Stimulated activated CD8-positive, alpha-beta memory T cell treated with anti-CD3 and anti-CD28 coated beads, Interleukin-12 subunit alpha, Interleukin-12 subunit beta, amount 100 ng/mL, for 4 hours (primary cell): ENCODE measurements at places on chromosomes 1 and 21.

GRCh38 chr1:115144176-115144575 lies 54.9 kb upstream of the TSPAN2 start:
- DNase-seq, result no peak

GRCh38 chr1:8002921-8003320 lies 23.2 kb downstream of the ERRFI1 start:
- no peak for DNase-seq

GRCh38 chr1:166432655-166433054 lies 265.9 kb upstream of the FAM78B start:
- DNase-seq, result no peak

DNA sequence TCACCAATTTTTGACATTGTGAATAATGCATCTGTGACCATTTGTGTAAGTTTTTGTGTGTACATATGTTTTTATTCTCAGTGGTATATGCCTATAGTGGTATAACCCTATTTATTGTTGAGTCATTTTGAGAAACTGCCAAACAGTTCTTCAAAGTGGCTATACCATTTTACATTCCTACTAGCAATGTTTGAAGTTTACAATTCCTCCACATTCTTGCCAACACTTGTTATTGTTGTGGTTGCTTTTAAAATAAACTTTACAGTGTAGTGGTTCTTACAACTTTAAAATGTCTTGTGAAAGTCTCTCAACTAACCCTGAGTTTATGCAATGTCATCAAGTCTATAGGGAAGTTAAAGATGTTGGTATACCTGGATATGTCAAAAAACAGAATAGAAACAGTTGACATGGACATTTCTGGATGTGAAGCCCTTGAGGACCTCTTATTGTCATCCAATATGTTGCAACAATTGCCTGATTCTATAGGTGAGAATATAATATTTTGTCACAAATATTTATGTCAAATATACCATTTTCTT lies 219.4 kb downstream of the LRRC40 start:
- DNase-seq, result no peak

DNA sequence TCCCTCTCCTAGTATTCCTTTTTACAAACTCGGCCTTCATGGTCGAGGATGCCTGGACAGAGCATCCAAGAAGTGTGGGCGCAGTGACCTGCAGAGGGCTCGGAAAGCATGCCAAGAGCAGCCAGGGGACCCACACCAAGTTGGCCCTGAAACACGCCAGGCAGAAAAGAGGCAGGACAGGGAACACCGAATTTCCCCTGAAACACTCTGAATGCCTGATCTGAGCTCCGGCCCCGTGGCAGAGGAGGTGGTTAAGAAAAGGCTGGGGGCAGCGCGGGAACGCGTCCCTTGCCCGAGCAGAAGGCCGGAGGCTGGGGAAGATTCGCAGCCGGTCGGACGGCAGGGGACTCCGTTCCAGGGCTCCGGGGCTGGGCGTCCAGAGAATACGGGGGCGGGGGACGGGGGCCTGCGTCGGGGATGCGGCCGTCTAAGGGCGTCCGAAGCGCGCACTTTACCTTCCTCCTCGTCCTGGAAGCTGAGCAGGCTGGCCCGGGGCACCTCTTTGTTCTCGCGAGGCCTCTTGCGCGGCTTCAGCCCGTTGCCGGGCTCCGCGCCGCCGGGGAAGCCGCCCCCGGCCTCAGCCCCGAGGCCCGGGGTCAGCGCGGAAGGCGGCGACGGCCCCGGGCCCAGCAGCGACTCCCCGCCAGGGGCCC lies 558 bp downstream of the PAXBP1 start:
- DNase-seq, result no peak

GRCh38 chr21:31829736-31830472 lies 42.9 kb upstream of the HUNK start:
- DNase-seq, result no peak

DNA sequence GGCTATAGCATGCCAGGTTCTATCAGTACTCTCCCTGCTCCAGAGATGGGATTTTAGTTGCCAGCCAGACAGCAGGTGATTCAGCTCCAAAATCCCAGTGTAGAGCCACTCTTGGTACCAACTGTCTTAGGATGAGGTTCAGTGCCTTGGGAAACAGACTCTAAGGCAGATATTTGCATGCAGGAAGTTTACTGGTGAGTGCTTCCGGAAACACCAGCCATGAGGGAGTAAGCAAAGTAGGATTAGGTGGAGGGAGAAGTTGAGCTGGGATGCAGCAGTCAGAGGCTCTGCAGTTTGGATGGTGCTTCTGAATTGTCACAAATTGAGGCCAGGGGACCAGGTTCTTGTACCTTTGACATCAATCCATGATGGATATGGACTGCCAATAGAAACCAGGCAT lies 207.5 kb upstream of the JUN start:
- DNase-seq, result no peak
